ENCODE measurements at places on chromosomes 7 and 10.

DNA sequence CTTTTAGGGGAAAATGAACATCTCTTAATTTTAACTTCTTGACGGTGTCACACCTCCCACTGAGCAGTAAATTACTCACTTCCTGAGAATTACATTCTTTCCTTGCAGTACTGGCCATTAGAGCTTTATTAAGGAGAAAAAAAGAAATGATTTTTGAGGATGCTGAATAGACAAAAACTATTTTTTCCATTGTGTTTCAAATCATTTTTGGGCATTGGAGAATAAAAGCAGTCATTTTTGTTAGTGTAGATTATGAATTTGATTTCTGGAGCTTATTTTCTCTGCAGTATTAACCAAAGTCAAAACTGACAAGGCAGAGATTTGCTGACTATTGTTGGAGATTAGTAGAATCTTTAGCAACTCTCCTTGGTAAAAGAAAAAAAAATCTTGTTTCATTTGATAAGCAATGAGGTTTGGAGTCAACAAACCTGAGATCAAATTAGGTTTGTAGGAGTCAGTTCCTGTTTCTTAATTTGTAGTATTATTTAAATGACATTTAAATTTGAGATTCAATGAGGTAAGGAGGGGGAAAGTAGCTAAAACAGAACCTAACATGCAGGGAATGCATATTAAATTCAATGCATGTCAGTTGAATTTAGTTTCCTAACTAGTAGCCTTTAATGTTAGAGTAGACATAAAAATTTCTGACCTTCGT lies 70.6 kb downstream of the AP3M1 start:
- DNase-seq: no peak

DNA sequence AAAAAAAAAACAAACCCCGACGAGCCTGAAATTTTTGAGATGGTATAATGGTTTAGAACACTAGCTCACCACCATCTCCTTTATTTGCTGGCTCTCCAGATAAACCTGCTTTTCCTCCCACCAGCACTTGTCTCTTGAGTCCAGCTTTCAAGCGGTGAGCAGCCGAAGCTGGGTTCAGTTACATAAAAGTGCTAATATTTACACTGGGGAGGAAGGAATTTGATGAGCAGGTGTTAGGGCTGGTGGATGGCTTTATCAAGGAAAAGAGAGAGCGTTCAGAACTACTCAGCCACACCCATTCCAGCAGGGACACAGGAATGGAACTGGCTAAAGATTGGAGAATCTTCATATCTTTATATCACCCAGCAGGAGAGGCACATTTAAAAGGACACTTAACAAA lies 6.6 kb upstream of the CALML3 start:
- DNase-seq: no peak

DNA sequence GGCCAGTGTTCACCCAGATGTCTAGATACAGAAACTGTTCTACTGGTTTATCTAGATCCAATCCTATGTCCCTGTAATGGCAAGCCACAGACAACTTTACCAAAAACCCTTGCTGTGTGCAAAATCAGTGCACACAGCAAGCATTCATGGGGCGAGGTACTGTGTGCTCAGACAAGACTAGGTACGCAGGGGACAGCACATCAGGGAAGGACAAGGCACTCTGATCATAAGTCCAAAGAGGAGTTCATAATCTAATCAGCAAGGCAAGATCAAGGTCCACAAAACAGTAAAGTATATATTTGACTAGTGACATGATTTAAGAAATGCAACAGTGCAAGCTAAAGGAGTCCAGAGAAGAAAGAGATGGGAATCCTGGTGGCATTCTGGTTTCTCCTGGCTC lies 25.9 kb downstream of the KCNMA1 start:
- no peak for DNase-seq

DNA sequence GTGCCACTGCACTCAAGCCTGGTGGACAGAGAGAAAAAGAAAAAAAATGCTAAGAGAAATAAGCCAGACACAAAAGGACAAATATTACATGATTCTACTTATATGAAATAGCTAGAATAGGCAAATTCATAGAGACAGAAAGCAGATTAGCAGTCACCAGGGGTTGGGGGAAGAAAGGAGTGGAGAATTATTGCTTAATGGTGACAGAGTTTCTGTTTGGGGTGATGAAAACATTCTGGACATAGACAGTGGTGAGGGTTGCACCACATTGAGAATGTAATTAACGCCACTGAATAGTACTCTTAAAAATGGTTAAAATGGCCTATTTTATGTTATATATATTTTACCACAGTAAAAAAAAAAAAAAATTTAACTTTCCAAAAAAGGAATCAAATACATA lies 6.4 kb upstream of the NT5C2 start:
- DNase-seq: no peak

DNA sequence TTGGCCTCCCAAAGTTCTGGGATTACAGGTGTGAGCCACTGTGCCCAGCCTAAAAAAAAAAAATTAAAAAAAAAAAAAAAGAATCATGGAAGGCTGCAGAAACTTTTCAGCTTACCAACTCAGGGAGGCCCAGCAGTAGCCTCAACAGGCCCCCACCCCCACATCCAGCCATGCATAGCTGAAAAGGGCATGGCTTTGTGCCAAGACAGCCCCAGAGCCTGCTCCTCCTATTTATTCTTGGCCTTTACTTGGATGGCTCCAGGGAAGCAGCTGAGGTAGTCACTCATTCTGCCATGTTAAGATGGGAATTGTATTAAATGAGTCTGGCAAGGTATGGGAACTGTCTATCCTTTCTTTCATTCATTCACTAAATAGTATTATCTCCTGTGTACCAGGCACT lies 13.7 kb upstream of the CNNM2 start:
- DNase-seq: no peak

DNA sequence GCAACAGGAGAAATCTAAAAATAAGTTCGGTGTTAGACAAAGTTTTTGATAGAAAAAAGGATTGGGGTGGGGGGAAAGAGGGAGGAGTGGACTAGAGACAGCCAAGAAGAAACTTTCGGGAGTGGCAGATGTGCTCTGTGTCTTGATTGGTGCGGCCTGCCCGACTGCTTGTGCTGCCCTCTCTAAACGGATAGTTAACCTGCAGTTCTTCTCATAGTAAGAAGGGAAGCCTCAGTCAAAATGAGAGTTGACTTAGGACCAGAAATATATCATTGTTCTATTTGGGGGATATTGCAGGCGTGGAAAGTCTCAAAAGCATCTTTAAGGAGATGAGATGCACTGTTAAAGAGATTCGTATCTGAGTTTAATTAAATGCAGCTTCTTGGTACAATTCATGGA lies 39.3 kb downstream of the UBE3C start:
- no peak for DNase-seq

GRCh38 chr10:79053481-79054202 lies 15.1 kb upstream of the ZMIZ1 start:
- DNase-seq: no peak

DNA sequence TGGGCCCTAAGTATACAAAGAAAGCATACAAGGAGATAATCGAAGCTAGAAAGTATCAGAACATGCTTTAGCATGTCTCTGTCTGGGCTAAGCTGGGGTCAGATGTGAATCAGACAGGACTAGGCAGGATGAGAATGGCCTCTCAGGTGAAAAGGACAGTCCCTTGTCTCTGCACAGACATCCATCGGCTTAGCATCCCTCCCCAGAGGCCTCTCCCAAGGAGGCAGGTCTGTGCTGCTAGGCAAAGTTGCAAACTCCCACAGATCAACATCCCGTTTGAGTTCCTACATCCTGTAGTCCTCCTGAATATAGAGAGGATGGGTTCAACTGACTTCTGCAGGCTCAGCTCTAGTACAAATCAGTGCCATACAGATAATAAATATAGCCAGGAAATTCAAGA lies 24.5 kb downstream of the CHST15 start:
- DNase-seq: no peak
